Stimulated activated CD8-positive, alpha-beta memory T cell treated with anti-CD3 and anti-CD28 coated beads, Interleukin-4, amount 100 ng/mL, for 24 hours (primary cell): ENCODE measurements at places on chromosomes 1 and 21.
A peak's percentile ranks its signal among the peaks of the same experiment; 100 is the strongest.

DNA sequence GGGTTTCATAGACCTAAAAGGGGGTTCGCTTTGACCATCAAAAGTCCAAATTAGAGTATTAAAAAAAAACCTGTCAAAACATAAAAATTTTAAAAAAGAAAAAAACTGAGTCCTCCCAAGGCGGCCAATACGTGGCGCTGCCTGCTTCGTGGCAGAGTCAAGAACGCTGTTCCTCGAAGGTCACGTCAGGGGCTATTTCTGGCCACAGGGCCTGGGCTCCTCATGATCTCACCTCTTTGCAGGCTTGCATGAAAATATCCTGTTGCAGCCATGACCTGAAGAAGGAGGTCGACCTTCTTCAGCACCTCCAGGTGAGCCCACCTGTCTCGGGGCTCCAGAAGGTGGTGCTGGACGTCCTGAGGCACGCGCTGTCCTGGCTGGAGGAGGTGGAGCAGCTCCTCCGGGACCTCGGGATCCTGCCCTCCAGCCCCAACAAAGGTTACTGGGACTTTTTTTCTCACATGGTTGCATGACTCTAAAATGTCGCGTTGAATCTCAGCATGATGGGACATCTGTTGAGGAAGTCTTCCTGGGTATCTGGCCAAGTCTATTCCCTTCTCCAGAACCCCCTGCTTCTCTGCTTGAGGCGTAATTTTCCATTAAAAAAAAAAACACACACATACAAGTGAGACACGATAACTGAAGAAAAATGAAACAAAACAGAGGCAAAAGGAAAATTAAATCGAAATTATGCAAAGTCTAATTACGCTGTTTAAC lies 80.4 kb upstream of the EFHD2 start:
- DNase-seq: no peak

DNA sequence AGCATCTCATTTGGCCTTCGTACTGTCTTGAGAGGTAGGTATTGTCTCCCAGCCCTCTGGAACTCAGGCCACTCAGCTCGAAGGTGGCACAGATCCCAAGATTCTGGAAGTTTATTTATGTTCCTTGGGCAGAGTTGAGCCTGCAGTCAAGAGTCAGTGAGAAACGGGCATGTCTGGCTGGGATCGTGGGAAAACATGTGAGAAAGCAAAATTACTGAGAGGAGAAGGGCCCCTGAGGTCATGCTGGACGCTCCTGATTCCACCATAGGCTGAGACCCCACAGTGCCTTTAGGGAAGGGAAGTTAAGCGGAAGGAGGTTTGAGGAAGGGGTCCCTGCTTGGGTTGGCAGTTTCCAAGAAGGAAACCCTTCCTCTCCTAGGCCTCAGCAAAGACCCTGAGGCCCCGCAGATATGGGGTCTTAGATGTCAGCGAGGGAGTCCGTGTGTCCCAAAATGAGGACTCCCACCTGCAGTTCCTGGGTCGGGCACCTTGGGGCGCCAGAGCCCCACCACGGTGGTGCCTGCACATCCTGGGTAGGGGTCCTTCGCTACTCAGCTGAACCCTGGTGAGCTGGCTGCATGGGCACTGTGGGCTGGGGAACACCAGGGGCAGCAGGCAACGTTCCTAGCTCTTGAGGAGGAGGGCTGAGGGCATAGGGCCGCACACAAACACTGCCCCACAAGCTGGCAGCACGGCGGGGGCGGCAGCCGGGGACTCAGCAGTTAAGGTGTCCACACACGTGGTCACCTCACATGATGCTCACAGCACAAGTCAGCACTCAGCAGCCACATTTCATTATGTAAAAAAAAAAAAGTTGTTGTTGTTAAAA lies 12.3 kb upstream of the SEMA4A start:
- DNase-seq: no peak

DNA sequence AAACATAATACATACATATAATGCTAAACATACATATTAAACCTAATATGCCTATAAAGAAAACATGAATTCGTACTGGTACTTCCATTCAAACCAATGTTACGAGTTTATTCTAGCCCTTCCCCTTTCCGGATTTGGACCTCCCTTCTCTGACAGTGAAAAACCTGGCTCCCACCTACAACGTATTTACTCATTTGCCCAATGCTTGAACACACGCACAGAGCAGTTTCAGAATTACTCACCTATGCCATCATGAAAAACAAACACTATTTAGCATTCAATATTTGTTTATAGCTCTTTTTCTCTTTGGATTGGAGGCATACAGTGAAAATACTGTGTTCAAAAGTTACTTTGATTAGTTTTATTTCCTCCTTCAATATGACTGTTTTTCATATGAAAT lies 204.4 kb downstream of the LMX1A start:
- no peak for DNase-seq

DNA sequence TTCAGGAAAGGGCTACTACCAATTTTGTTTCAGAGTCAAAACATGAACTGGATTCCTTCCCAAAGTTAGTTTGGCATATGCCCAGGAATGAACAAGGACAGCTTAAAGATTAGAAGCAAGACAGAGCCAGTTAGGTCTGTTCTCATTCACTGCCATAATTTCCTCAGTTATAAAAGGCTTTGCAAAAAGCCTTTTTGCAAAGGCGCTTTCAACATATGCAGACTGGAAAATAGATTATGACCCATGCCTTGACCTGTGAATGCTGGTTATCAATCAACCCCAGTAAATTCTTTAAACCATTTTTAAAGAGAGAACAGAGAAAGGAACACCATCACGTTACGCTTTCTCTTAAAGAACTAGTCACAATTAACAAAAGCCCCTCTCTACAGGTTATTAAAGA lies 1.7 kb upstream of the FRRS1 start:
- DNase-seq: no peak

- DNase-seq: peak; percentile 26
Observed at GRCh38 chr1:11680270-11681070, 478 bp downstream of the MAD2L2 start.

DNA sequence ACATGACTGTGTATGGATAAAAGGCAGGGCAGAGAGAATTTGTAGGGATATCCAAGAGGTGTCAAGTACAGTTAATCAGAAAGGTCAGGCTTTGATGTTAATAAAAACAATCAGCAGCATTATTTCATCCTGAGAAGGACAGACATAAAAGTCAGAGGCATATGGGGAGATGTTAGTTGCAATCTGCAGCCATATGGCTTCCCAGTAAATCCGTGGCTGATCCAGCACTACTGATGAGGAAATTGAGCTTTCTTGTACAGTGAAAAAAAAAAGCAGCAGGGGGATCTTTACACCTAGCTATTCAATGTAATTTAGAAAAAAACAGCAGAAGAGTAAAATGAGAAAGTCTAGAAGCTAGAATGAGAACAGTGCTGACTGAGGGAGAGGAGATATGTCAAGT lies 2.2 kb upstream of the SPRR1B start:
- no peak for DNase-seq

DNA sequence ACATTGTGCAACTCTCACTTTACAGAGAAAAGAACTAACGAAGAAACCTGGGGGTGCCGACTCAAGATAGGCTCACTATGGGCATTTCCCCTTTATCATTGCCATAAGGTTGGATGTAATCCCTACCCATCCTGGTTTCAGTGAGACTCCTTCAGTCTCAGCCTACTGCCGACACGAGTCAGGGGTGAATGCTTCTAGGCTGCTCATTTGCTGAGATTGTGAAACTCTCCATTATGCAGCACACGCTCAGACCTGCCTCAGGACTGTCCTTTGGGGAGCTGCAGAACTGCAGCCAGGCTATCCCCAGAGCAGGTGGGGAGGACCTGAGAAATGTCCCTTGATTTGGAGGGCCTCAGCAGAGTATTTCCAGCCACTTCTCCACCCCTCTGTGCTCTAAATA lies 22.2 kb downstream of the TSHB start:
- DNase-seq: no peak

DNA sequence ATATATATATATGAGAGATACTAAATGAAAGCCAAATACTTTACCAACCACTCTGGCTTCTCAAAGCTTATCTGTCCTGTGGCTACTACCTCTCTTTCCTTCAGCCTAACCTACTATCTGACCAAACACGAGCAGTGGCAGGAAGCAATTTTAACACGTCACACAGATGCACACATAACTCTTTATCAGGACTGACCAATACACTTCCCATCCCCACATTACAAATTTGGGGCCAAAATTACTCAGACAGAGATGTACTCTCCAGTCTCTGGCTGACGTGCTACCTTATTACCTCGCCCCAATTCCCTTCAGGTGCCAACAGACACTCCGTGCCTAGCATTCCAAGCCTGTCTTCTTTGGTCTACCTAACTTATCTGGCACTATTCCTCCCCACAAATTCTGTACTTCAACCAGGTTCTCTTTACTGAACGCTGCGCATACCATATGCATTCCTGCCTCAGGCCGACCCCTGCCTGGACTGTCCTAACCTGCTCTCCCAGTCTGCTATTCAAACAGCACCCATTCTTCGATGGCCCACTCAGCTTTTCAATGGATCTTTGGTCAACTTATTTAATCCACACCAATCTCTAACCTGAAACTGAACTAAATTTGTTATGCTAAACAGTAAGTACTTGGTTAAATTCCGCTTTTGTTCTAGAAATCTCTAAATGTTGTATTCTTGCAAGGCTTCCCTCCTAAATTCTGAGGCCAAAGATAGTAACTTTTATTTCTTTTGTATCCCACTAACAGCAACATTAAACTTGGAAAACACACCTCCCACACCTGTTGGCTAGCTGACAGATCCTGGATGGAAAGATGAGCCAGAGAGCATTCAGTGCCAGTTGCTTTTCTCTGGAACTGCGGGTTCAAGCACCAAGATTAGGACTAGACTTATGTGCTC lies 27.9 kb downstream of the RERE start:
- no peak for DNase-seq

GRCh38 chr1:67937010-67937409 lies 103.7 kb upstream of the GNG12 start:
- DNase-seq: no peak

- DNase-seq: no peak
Observed at GRCh38 chr1:37477946-37478345, 3.6 kb downstream of the ZC3H12A start.

- DNase-seq: no peak
Observed at GRCh38 chr1:235504122-235504493, at the start of gene B3GALNT2. B3GALNT2 (minus strand) TSS chr1:235504452; CDS start chr1:235504252, 200 bp downstream.

- DNase-seq: no peak
Observed at GRCh38 chr1:212977781-212978645, 27.7 kb downstream of the VASH2 start.

DNA sequence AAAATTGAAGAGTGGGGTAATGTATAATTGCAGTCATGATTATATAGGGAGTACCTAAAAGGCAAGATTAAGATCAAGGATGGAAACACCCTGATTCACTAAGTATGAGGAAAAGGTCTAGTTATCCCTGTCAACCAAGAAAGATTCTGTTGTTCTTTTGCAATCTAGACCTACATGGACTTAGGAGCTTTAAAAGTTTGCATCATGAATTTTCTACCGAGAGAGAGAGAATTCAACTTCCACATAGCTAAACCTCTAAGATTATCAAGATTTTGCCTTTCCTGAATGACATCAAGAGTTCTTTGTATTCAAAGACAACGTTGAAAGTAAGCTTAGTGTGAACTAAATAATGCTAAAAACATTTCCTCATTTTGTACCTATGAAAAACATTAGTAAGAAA lies 78.8 kb upstream of the RBM34 start:
- no peak for DNase-seq

GRCh38 chr1:23799570-23800399 lies 769 bp downstream of the GALE start:
- DNase-seq: no peak
